ENCODE measurements at places on chromosomes 7 and 10. TPM values are rescaled to one million over a fixed set of nuclear protein-coding genes. Genes with fewer than 3 reads are reported as not detected.

The TECPR1 gene
- total RNA-seq = 21.5 TPM

The ACTL6B gene
- 0.99 TPM for total RNA-seq

The NKX1-2 gene
- total RNA-seq = 57.7 TPM

The SVIL gene
- 27.1 TPM for total RNA-seq

The DENND2A gene
- 10.0 TPM for total RNA-seq

The PTF1A gene
- 0.11 TPM for total RNA-seq

The PGAM2 gene
- total RNA-seq = 2.4 TPM

The COL26A1 gene
- 70.9 TPM for total RNA-seq

The SPACDR gene
- total RNA-seq = 0.39 TPM

The TMEM213 gene
- 0.11 TPM for total RNA-seq

The GSTK1 gene
- total RNA-seq = 37.7 TPM

The UTF1 gene
- 140 TPM for total RNA-seq

The IQCE gene
- 4.7 TPM for total RNA-seq

The SNCG gene
- total RNA-seq = 12.0 TPM

The SPAM1 gene
- total RNA-seq = not detected

The TRIM24 gene
- total RNA-seq = 103 TPM

The NPY gene
- total RNA-seq = 0.46 TPM

The STK32C gene
- 23.2 TPM for total RNA-seq

The TLX1 gene
- total RNA-seq = 2.3 TPM

The SPDYE8 gene
- total RNA-seq = not detected

The GRM3 gene
- 1.5 TPM for total RNA-seq

The LRRC18 gene
- total RNA-seq = not detected

The TMEM140 gene
- total RNA-seq = 0.14 TPM

The C10orf53 gene
- total RNA-seq = not detected

The STEAP2 gene
- 17.0 TPM for total RNA-seq

The GGCT gene
- 106 TPM for total RNA-seq

The CLDN4 gene
- 32.0 TPM for total RNA-seq

The NEUROD6 gene
- total RNA-seq = not detected

The FKBP6 gene
- 0.09 TPM for total RNA-seq

The SAP25 gene
- total RNA-seq = 9.7 TPM

The UCN3 gene
- total RNA-seq = not detected

The MET gene
- 9.4 TPM for total RNA-seq

The PRSS1 gene
- 14.8 TPM for total RNA-seq

The SPDYE2 gene
- total RNA-seq = 0.15 TPM

The GNG11 gene
- 1.3 TPM for total RNA-seq

The ANKRD30A gene
- total RNA-seq = not detected

The CYP3A5 gene
- 0.39 TPM for total RNA-seq

The ASB10 gene
- not detected for total RNA-seq

The ZNF804B gene
- total RNA-seq = not detected

The CPA4 gene
- not detected for total RNA-seq

The ARHGEF5 gene
- 104 TPM for total RNA-seq

The POM121C gene
- total RNA-seq = 53.8 TPM

The PDLIM1 gene
- 226 TPM for total RNA-seq

The LIPK gene
- total RNA-seq = not detected

The TMEM139 gene
- 1.5 TPM for total RNA-seq

The CLRN3 gene
- total RNA-seq = not detected

The KCNMA1 gene
- 5.3 TPM for total RNA-seq

The SORCS3 gene
- total RNA-seq = 0.94 TPM

The CPA2 gene
- total RNA-seq = 0.90 TPM

The TRIL gene
- 4.6 TPM for total RNA-seq

The BCCIP gene
- 95.3 TPM for total RNA-seq

The METTL27 gene
- 7.7 TPM for total RNA-seq

The ITPRID1 gene
- total RNA-seq = 1.4 TPM

The GOLGA7B gene
- total RNA-seq = 0.07 TPM

The PRKAR1B gene
- total RNA-seq = 43.6 TPM

The TDRD1 gene
- 0.57 TPM for total RNA-seq

The TCF7L2 gene
- 51.1 TPM for total RNA-seq

The ANXA8L1 gene
- total RNA-seq = not detected

The EGR2 gene
- total RNA-seq = 1.6 TPM

The HOXA9 gene
- not detected for total RNA-seq
